Stimulated activated CD8-positive, alpha-beta memory T cell treated with anti-CD3 and anti-CD28 coated beads, Interleukin-15, amount 100 ng/mL, for 24 hours (primary cell): ENCODE measurements at places on chromosomes 6 and 20.

GRCh38 chr6:14077193-14077867 is 40.2 kb upstream of the CD83 start:
- DNase-seq, result no peak

DNA sequence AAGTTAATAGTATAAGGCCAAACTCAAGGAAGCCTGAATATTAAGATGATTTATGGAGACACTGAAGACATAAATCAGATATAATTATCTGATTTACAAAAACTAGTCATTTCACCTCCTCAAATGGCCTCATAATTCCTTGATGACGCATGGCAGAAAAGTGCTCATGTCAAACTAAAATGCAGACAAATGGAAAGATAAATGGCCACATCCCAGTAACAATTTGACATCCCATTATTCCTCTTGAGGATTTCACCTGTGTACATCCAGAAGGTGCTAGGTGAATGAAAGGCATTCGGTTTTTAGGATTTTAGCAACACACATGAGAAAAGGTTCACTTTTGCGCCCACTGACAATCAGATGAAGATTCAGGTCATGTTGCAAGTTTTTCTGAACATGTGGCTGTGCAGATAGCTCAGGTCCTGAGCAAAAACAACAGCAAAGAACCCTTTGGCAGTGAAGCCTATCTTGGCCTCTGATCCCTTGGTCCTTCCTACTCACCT is 24.2 kb downstream of the SGK1 start:
- DNase-seq, result no peak

DNA sequence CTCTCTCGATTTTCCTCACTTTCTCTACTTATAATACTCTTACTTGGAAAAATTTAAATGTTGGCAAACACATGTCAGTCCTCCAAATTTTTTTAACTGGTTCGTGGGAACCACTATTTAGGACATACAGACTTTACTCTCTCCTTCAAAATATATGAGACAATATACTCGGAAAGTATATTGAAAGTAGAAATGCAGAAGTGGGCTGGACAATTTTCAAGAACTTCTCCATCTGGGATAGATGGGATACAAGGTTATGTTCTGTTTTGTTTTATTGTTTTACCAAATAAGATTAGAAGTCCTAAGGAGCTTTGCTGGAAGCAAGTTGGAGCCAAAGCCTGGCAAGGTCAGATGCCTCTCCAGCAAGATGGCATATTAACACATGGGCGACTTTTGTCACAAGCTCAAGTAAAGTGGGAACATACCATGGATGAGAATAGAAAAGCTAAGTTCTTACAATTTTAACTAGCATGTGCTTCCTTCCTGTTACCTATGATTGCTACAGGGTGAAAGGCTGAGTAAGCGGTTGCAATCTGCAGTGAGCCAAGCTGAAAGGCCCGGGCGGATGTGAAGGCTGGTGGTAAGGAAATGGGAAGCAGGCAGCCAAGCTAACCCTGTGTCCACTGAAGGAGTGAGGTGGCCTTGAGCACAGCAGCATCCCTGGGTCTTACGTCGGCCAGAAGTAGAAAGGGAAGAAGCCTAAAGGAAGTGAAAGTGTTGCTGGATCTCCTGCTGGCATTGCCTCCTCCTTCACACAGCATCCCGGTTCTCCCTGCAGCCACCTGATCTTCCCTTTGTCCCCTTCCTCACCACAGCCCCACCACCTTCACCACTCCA is 7.1 kb downstream of the MAP3K5 start:
- no peak for DNase-seq

DNA sequence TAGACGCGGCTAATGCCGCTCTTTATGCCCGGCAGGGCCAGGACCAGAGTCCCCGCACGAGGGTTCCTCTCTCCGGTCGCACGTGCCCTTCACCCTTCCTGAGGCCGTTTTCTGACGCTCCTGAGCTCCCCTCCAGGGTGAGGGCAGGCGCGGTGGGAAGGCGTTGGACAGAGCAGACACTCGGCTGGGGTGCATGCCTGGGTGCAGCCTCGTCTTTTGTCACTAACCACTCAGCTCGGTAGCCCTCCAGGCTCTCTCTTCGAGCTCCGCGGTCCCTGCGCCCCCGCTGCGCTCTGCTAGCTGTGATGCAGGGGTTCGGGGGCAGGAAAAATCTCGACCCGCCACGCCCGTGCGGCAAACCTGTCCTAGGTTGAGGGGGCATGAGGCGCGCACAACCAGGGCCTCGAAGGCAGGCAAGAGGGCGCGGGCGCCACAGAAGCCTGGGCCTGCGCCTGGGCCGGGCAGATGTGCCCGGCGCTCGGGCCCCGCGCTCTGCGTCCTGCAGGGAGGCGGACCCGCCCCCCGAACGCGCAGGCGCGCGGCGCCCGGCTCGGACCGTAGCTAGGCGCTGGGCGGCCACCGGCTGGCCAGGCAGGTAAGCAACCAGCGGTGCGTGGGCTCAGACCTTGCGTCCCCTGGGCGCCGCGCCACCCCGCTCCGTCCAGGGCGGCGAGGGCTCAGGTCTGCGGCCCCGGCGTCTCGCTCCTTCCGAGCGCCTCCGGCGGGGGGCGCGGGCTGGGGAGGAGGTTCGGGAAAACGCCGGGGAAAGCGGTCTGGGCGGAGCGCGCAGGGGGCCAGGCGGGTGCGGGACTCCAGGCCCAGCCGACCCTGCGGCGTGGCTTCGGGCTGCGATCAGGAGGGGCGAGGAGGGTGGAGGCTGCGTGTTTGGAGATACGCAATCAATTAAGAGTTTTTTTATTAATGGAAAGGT is at the start of gene L3MBTL1:
Gene L3MBTL1, plus strand, starts transcription at position 548 of the 931 bp plus-strand sequence. CDS start 5,807 bp downstream, outside the sequence.
- DNase-seq, result no peak

DNA sequence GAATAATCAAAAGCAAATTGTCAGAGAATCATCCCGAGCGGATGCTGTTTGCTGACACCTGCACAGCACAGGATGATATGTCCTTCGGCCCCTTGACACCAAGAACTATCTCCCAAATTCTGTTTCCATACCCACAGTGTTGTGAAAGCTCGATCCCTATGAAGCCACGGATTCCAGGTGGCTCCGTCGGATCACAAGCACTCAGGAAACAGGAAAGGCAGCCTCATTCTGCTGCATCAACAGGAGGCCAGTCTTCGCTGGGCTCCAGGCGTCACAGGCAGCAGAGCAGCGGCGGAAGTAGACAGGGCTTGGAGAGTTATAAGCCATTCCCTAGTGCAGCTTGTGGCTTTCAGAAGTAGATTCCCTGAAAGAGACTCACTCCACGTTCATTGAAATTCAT is 342.3 kb downstream of the C6orf118 start:
- DNase-seq, result no peak

DNA sequence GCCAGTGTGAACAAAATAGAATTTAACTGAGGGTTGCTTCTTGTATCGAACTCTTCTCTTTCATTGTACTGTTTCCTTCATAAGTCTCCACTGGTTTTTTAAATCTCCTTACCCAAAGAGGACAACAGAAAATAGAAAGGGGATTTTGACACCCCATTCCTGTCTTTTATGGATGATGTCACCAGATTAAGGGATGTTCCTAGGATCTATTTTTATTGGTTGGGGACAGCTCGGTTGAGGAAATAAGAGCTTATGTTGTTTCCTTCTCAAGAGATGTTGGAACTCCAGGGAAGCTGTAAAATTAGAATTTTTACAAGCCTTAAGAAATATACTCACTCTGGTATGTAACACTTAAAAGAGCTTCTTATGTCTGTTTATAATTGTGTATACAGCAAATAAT is 171.5 kb downstream of the PHF3 start:
- DNase-seq, result no peak

- DNase-seq, result no peak
Observed at GRCh38 chr20:57749131-57749690, 39.4 kb upstream of the PMEPA1 start.

DNA sequence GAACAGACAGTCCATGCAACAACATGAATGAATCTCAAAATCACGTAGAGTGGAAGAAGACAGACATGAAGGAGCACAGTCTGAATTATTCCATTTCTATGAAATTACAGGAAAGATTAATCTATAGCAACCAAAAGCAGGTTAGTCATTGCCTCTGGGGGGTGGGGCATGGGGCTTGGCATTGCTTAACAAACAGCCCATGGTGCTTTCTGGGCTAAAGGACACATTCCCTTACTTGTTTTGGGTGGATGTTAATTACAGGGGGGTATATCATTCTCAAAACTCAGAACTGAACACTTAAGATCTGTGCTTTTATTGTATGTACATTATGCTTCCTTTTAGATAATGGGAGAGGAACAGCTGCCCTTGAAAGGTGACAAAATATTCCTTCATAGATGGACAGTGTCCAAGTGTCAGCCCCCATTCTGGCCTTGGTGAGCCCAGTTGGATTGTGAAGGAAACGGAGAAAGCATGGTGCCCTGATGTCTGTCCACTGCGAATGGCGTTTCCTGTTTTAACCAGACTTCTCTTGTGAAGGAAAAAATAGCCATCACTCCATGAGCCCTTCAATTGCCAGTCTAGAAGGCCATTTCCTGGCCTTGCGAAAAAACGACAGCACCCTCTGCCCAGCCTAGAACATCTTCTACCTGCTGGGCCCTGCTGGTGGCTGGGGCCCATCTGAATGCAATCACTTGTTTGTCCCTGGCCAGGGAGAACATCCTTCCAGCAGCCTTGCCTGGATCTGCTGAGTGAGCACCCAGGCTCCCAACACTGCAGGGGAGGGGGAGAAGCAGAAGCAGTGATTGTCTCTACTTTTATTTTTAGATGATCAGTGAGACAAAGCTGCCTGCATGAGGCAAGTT is 179.7 kb downstream of the BCAS1 start:
- no peak for DNase-seq

DNA sequence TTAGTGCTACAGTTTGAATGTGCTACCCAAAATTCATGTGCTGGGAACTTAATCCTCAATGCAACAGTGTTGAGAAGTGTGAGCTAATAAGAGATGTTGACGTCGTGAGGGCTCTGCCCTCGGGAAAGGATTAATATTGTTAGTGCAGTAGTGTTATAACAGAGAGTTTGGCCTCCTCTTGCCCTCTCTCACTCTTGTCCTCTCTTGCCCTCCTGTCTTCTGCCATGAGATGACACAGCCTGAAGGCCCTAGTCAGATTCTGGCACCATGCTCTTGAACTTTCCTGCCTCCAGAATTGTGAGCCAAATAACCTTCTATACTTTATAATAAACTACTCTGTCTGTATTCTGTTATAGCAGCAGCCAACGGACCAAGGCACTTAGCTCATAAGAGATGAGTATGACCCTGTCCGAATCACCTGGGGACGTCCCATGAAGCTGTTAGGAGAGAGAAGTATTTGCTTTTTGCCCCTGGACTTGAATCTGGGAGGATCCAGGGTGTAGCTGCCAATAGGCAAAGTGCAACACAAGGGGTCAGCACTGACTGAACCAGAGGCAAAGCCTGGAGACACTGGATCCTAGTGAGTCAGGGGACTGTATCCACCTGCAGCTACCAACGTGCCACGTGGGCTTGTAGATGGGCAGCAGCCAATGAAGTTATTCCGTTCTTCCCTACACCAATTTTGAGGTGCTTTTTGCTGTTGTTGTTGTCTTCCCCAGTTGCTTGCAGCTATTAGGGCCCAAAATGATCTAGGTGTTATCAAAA is 233.7 kb downstream of the THBS2 start:
- no peak for DNase-seq

- no peak for DNase-seq
Observed at GRCh38 chr6:42467651-42468050, 15.9 kb upstream of the TRERF1 start.

- DNase-seq, result no peak
Observed at GRCh38 chr20:55784036-55784435, 221.3 kb downstream of the CBLN4 start.

DNA sequence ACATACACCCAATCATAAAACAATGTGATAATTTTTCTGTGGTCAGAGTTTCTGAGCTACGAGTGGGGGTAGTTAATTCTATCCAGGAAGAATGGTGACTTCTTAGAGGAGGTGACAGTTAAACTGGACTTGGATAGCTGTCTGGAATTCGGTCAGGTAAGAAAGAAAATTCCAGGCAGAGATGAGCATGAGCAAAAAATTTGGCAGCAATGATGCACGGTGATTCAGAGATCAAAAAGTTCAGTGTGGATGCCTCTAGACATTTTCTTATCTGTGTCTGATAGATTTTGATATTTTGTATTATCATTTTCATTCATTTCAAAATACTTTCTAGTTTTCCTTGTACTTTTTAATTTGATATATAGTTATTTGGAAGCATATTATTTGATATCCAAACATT is 12.0 kb downstream of the RAET1E start:
- no peak for DNase-seq

GRCh38 chr6:43714311-43715055 is 26.9 kb upstream of the MRPS18A start:
- DNase-seq, result no peak

- no peak for DNase-seq
Observed at GRCh38 chr6:9539231-9539755, 875.6 kb downstream of the TFAP2A start.

GRCh38 chr20:44739942-44740341 is 5.7 kb upstream of the KCNK15 start:
- no peak for DNase-seq

DNA sequence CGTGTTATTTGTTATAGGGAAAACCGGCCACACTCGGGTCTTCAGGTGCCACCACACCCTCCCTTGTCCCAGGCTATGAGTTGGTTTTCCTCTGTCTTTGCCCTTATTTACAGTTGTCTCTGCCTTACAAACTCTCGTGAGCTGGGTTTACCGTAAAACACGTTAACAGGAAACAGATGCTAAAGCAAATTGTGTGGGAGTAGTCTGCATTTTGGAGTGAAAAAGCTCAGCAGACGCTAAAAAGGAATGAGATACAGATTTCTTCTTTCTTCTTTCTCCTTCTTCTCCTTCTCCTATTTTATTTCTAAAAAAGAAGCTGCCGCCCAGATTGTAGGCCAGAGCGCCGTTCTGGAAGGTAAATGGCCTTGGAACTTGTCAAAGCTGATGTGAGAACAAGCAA is 51.9 kb downstream of the APCDD1L start:
- no peak for DNase-seq

- no peak for DNase-seq
Observed at GRCh38 chr6:164579035-164579434, 730.4 kb downstream of the C6orf118 start.

GRCh38 chr6:36599791-36600209 is 5.6 kb downstream of the SRSF3 start:
- DNase-seq, result peak; percentile 21

DNA sequence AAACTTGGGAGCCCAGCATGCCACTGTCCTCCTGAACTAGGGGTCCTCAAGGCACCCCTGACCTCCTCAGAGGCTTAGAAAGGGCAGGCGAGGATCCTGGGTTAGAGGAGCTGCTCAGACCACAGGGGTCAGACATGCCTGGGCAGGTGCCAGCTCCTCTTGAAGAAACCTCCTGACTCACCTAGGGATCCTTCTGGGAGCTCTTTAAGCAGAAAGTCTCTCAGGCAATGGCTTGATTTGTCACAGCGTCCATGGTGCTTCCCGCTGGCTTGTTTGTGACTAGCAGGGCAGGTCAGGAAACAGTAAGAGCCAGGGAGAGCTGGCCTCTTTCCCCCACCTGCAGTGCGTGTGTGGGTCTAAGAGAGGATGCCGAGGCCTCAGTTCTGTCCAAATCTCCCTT is 174.5 kb upstream of the SNX9 start:
- DNase-seq, result no peak
